ENCODE measurements at places on chromosomes 3 and 15.

GRCh38 chr3:164940745-164941144 is 137.6 kb downstream of the SI start:
- DNase-seq: no peak

DNA sequence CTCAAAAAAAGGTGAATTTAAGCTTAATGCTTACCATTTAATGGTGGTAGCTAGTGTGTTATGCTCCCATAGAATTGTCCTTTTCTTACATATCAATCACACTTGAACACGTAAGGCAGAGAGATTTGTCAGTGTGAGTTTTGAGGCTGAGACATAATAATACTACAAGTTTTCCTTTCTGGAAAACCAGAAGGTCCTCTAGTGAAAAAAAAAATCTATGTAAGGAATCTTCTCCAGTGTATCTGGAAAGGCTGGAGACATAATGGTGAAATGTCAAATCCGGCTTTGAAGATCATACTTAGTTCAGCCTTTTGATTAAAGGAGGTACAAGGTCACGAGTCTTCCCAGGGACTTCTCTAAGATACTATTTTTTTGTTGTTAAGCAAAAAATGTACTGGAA is 3.4 kb downstream of the TSC22D2 start:
- no peak for DNase-seq

DNA sequence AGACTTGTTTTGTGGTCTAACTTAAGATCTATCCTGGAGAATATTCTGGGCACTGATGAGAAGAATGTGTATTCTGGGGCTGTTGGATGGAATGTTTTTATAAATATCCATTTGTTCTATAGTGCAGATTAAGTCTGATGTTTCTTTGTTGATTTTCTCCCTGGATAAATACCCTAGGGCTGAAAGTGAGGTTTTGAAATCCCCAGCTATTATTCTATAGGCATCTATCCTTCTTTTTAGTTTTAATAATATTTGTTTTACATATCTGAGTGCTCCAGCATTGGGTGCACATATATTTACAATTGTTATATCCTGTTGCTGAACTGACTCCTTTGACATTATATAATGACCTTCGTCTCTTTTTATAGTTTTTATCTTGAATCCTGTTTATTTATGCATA is 42.9 kb downstream of the GALK2 start:
- DNase-seq: no peak

DNA sequence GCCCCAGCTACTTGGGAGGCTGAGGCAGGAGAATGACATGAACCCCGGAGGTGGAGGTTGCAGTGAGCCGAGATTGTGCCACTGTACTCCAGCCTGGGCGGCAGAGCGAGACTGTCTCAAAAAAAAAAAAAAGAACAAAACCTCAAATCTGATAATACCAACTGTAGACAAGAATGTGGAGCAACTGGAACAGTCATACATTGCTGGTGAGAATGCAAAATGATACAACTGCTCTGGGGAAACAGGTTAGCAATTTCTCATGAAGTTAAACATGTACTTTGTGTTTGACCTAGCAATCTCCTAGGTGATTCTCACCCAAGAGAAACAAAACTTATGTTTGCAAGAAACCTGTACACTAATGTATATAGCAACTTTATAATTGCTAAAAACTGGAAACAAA is 4.4 kb upstream of the VHL start:
- DNase-seq: no peak

DNA sequence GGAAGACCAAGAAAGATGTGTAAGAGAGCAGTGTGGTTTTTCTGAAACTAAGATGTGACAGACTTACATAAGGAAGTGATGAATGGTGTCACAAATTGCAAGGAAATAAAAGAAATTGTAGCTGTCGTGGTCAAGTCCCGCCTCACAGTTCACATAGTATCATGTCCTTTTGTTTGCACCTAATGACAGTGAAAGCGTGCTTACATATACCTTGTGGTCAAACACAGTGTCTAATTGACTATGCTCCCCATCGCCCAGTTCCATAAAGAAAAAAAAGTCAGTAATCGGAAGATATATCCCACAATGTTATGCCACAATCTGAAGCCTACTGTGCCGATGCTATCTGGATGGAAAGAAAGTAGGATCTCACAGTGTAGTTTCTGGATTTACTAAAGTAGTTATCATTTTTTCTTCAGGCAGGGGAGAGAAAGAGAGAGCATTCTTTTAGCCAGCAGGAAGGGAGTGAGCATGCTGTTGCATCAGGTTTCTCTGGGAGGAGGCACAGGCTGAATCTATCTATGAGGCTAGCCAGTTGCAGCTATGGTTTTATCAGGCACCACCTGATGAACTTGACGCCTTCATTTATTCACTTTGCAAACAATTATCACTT is 9.8 kb upstream of the PLSCR1 start:
- no peak for DNase-seq

DNA sequence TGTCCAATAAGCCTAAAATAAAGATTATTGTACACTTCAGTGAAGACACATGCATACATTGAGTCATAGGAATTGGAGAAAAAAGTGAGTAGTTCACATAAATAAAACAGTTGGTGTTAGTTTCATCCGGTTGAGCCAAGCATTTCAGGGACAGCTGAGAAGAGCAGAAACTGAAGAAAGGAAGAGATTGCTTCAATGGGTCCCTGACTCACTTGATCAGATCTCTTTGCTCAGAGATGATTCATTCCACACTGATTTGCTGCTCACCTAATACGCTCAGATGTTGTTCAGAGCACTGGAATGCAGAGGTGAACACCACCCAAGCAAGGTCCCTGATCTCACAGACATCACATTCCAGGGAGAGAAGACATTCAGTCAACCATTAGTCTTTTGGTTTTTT is 93.7 kb downstream of the RAD18 start:
- DNase-seq: no peak
